ENCODE measurements at places on chromosomes 4 and X.

DNA sequence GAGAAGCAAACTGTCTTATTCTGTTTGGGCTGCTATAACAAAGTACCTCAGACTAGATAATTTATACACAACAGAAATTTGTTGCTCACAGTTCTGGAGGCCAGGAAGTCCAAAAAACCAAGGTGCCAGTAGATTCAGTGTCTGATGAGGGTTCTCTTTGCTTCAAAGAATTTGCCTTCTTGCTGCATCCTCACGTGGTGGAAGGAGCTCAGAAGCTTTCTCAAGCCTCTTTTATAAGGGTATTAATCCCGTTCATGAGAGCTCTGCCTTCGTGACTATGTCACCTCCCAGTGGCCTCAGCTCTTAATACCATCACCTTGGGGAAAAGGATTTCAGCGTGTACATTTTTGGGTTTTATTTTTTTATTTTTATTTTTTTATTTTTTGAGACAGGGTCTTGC is 20.1 kb downstream of the CA5B start:
- no peak for DNase-seq

DNA sequence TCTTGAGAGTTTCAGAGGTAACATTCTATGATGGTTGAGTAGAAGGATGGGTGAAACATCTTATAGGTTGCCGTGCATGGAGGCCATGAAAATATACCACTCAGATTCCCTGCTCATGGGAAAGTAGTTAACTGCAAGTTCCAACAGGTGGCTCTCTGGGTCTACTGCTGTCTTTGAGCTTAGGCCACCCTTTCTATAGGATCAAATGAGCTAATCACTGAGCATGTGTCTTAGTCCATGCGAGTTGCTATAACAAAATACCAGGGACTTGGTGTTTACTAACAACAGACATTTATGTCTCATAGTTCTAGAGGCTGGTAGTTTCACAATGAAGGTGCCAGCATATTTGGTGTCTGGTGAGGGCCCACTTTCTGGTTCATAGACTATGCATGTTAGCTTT is 144.8 kb upstream of the UNC5C start:
- DNase-seq: peak; percentile 13

GRCh38 chr4:74543231-74543781 is 98.4 kb downstream of the AREG start:
- DNase-seq: peak; percentile 41

DNA sequence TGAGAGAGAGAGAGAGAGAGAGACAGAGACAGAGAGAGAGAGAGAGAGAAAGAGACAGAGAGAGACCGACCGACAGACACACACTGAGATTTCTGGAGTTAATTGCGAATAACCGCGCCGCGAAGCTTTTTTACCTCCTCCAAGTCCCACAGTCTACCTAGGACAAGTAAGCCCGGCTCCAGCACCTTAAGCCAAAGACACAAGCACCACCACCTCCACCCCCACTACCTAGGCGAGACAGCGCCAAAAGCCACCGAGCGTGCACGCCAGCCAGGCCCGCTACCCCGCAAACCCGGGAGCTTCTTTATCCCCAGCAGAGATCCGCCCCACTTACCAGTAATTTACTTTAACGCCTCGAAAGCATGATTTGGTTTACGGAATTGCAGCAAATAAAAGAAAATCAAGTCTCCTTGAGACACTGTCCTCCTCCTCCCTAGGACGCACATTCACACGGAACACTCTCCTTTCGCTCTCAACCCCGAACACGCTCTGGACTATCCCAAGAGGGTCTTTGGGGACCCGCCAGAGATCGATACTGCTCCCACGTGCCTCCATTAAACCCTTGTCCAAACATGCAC is 649.6 kb upstream of the DIPK2B start:
- DNase-seq: no peak

DNA sequence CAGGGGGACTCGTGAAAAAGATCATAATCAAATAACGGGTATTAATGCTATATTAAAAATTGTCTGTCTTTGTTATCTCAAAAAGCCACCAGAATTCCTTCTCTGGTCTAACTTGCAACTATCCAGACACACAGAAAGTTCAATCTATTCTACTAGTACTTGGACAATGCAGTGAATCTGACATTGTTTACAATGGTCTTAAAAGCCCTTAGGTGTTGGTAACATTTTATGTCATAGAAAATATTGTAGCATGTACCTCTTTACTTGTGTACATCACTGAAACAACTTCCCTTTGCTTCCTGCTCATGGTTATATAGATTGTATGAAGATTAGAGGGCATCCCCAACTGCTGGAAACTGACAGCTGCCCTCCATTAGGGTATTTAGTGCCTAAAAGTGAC is 71.1 kb upstream of the PPP3CA start:
- DNase-seq: no peak

DNA sequence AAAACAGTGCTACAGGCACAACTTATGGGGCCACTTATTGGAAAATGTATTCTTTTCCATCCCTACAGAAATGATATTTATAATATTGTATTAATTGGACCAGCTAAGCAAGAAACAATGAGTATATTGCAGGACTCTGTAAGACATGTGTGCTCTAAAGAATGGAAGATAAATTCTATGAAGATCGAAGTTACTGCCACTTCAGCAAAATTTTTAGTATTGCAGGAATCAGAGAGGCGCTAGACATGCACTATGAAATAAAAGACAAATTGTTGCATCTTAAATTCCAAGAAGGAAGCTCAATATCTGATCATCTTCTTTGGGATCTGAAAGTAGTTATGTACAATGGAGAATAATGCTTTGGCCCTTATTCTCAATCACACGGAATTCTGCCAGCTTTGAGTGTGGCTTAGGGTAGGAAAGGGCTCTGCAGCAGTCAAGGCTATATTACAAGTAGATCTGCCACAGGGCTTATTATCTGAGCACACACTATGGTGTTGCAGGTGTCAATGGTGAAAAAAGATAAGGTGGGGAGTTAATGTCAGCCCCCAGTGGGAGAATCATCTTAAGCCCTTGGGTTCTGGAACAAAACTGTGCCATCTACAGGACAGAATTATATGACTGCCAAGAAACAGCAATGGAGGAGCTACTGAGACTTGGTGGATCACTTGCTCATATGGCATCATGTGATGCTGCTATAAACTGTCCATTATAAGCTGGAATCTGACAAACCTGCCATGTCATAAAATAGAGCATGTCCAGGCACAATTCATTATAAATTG is 334.0 kb upstream of the NDST3 start:
- no peak for DNase-seq

- no peak for DNase-seq
Measured at GRCh38 chrX:109685656-109686078, 47.4 kb downstream of the ACSL4 start.

DNA sequence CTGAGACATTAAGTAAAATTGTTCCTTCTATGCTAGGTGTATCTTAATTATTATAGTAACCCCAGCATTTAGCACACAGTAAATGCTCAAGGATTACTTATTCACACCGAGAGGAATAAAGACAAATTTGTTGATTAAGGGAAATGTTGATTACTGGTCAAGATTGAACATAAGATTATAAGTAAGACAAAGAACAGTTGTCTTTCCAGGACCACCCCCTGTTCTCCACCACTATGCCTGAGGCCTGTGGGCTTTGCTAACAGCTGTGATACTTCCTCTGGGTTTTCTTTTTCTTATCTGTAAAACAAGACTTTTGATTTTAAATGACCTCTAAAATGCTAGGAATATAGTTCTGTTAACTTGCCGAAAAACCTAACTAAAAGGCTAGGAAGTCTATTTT is 128.0 kb downstream of the DCLK2 start:
- DNase-seq: no peak

DNA sequence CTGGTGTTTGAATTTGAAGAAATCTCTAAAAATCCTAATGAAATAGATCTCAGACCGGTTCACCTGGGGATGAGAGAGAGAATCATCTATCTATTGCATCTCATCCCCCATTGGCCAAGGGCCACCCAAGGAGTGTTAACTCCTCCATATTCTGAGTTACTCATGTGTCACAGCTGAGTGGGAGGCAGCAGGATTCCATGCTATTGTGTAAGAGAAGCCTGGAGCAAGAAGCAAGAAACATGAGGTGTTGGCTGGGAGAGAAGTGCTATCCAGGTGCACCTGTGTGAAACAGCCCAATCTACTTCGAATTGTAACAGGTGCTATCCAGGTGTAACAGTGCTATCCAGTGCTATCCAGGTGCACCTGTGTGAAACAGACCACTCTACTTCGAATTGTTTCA is 150.3 kb upstream of the MAOA start:
- no peak for DNase-seq

DNA sequence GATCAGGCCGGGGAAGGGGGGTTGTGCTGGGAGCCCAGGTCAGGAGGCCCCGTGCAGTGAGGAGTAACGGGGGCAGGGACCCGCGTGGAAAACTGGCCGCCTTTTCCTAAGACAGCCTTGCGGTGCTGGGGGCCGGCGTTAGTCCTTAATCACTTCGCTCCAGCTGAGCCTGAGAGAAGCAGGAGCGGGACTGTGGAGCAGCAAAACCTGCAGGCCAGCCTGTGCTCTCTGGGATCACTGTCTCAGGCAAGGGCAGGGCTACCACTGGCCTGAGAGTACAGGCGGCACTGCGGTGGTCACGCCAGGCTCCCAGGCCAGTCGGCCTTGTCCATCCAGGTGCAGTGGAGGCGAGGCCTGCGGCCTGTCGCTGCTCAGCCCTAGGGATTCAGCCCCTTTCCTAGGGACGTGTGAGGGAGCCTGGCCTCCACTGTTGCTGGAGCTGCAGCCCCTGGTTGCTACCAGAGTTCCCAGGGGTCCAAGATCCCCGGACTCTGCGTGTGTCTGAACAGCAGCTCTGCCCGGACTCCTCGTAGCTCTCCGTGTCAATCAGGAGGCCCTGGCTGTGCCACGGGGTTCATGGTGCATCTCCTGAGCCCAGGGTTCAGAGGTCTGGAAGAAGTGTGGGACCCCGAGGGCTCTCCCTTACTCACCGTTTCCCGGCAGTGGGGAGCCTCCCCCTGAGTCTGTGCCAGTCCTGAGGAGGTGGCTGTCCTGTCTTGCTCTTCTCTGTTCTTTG is 2141.7 kb upstream of the TENM3 start:
- DNase-seq: no peak

DNA sequence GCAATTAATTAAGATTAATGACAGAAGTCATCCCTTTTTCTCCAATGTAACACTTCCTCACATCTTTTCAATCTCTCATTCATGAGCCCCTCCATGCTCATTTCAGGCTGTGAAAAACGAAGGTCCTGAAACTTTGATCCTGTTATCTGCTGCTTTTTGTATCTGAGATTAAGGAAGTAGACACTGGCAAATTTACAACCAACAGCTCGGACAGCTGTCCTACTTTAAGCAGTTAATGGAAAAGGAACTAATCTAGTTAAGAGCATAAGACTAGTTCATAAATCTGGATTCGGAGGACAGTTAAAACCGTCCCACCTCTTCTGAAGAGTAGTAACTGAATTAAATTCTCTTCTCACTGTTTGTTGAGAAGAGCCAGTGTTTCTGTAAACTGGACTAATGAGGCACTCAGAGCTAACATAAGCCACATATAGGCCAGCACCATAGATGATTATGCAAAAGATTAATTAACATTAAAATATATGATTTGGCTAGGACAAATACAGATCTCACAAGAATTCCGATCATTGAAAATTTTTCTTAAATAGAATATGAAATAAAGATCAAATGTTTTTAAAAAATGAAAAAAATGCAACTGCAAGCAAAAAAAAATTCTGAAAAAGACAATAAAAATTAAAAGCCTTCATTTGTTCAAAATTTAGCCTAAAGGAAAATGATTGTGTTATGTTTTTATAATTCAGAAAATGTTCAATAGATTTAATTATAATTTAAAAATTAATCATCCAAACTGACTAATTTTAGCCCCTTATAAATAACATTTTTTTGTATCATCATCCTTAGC is 114.4 kb downstream of the ANTXR2 start:
- DNase-seq: no peak

DNA sequence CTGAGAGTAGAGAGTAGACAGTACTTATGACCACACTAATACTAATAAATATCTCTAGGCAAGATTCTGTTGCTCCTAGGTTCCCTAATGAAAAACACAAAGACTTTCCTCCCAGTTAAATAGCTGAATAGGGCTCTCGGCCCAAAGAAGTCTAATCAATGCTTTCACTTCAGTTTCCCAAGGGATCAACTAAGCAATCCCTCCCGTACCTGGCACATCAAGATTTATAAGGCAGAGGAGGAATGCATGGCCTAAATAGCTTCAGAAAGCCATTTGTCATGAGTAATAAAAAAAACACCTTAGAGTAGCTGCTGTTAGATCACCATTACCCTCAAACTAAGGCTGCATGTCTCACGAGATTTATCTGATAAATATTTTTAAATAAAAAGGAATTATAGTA is 56.8 kb upstream of the EXOC1L start:
- no peak for DNase-seq

DNA sequence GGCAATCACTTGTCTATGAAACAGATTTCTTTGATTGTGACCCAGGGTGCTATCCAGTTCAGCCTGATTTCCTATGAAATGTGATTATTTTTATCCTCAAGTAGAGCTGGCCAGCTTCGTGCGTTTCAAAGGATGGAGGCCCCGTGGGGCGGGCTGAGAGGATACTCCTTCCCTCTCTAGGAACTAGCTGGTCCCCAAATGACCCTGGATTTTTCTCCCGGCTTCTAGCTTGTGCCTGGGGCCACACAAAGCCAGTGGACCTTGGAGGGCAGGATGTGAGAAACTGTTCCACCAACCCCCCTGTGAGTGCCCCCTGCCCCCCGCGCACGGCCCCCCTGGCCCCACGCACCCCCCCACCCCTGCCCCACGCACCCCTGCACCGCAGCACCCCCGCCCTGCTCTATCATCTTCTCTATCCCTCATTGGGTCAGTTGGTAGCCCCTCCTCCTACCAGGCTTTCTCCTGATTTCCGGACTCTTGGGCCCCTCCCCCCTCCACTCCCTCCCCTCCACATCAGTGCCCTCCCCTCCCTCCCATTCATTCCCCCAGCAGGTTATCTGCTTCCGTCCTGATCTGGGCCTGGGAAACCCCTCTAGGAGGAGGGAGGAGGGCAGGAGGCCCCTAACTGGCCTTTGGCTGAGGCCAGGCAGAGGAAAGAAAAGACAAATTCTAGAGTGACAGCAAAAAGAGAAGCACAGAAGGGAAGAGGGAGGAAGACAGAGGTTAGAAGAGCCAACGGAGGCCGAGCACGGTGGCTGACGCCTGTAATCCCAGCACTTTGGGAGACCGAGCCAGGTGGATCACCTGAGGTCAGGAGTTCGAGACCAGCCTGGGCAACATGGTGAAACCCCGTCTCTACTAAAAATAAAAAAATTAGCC is 3.3 kb downstream of the XPNPEP2 start:
- no peak for DNase-seq

DNA sequence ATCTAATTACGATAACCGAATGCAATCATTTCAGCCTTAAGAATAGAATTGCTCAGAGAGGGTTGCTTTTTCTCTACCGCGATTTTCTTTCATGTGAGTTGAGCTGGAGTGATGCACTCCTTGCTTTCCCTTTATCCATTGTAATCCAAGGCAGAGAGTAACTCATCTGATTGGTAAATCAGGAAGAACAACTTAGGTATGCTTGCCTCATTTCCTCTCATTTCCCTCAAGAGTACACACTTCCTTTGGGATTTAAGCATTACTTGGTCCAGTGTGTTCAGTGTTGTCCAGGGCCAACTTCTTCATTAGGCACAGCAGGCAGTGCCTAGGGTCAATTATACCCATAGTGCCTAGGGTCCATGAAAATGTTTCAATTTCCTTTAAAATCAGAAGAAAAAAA is 15.7 kb upstream of the N4BP2 start:
- DNase-seq: no peak
